ELR (cell line): ENCODE measurements at places on chromosomes 16 and 17.

DNA sequence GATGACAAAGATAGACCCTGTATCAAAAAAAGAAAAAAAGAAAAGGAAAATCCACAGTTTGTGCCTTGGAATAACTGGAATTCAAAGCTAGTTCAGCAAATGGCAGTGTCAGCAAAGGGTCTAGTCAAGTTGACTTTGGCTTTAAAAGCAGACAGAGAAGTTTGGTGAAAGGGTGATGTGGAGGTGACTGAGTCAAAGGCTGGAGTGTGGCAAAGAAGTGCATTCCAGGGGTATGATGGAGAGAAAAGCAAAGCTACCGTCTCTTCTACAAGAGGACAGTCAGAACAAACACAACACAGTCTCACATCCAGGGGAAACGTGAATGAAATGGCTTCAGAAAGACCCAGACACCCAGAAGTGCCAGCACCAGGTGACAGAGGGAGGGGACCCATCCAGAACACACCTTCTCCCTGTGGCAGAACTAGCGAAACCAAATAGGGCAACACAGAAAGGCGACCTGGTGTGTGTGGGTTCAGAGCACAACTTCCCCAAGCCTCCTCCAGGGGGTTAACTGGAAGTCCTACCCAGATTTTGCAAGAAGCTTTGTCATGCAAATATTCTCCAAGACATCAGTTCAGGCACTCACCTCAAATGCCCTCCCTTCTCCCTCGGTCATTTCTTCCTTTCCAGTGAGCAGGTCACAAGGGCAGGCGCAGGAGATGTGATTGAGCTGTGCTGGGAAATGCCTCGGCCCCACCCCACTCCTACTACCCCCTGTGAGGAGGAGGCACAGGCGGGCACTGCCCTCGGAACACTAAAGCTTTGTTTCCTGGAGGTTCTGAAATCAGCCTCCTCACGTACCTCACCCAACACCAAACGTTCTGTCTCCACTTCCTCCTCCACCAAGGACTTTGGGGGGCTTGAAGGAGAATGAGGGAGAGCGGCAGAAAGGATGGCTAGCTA, 481.9 kb downstream of the SOX9 start:
- DNase-seq: peak; percentile 74

GRCh38 chr17:2347805-2348685, 10.7 kb downstream of the SGSM2 start:
- peak; percentile 59 for DNase-seq

DNA sequence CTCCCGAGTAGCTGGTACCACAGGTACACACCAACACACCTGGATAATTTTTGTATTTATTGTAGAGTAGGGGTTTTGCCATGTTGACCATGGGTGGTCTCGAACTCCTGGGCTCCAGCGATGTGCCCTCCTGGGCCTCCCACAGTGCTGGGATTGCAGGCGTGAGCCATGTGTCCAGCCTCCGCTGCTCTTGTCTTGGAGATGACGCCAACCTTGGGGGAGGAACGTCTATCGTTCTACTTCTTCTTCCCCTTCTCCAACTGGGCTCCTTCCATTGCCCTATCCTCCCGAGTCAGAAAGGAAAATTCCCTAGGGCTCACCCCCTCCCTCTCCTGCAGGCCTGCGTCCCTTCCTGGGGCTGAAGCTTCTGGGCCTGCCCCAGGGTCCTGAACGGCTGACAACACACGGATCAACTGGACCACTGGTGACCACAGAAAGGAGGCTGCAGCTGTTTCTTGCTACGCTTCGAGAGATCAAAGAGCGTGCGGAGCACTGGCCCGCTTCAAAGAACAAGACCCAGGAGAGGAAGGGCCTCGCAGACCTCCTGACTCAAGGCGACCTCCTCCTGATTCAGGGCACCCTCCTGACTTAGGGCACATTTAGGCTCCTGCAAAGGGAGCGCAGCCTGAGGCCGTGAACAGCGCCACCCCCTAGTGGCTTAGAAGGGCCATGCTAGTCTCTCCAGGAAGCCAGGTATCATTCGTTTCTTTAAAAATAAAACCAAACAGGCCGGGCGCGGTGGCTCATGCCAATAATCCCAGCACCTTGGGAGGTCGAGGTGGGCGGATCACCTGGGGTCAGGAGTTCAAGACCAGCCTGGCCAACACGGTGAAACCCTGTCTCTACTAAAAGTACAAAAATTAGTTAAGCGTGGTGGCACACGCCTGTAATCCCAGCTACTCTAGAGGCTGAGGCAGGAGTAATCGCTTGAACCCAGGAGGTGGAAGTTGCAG, 48.5 kb upstream of the HELZ start:
- DNase-seq: peak; percentile 49

- DNase-seq: peak; percentile 87
These were observed 2.3 kb downstream of the BAHCC1 start for GRCh38 chr17:81397314-81398175.

- peak; percentile 75 for DNase-seq
These were observed 9.1 kb downstream of the FOXK2 start for GRCh38 chr17:82528484-82529265.

GRCh38 chr17:40825599-40825998, 3.2 kb upstream of the KRT10 start:
- no peak for DNase-seq

GRCh38 chr16:81324808-81325207, 10.0 kb downstream of the GAN start:
- DNase-seq: peak; percentile 28

DNA sequence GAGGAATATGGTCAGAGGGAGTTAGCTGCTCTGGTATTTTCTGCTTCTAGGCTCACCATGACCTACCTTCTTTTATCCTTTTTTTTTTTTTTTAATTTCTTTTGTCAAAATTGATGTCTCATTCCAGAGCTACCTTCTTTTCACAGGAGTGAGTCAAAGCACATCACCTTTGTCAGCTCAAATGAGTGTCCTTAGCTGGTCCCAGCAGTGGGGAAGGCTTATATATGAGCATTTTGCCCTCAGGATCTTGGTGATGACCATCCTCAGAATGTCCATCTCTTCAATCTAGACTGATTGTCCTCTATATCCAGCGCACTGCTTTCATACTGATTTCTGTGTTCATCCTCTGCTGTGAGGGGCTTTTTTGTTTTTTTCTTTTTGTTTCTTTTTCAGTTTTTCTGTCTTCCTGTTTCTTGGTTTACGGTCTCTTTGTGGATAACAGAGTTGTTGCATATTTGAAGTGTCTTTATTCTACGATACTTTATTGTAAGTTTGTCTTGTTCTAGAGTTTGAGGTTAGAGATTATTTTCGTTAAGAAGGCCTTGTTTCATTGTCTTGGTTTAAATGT, 24.9 kb downstream of the CBFB start:
- no peak for DNase-seq

DNA sequence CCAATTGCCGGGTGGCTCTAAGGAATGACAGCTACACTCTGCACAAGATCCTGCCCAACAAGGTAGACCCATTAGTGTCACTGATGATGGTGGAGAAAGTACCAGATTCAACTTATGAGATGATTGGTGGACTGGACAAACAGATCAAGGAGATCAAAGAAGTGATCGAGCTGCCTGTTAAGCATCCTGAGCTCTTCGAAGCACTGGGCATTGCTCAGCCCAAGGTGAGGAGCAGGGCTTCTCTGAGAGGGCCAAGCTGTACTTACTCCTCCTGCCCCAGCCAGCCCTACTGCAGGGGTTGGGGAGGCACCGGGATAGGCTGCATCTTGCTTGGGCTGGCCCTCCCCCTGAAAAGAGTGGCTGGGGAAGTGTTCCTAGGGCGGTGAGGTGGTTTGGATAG, 2.8 kb upstream of the FTSJ3 start:
- no peak for DNase-seq

GRCh38 chr16:48734220-48734619, 124.2 kb upstream of the N4BP1 start:
- no peak for DNase-seq

DNA sequence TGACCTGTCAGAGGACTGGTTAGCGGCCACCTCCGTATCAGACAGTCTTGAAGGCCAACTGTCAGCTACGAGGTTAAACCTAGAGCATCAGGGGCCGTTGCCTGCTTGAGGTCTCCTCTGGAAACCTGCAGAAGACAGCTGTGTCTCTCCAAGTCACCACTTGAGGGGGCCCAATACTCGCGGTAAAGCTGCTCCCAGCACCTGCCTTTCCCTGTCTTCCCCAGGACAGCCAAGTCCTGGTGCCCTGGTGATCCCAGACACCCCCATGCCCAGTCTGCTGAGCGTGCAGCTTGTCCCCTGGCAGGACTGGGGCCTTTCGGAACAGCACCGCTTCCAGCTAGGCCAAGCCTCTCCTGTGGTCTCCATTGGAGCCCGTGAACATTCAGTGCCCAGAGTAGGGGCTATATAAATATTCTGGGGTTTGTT, 80.1 kb downstream of the DNAH17 start:
- peak; percentile 85 for DNase-seq

DNA sequence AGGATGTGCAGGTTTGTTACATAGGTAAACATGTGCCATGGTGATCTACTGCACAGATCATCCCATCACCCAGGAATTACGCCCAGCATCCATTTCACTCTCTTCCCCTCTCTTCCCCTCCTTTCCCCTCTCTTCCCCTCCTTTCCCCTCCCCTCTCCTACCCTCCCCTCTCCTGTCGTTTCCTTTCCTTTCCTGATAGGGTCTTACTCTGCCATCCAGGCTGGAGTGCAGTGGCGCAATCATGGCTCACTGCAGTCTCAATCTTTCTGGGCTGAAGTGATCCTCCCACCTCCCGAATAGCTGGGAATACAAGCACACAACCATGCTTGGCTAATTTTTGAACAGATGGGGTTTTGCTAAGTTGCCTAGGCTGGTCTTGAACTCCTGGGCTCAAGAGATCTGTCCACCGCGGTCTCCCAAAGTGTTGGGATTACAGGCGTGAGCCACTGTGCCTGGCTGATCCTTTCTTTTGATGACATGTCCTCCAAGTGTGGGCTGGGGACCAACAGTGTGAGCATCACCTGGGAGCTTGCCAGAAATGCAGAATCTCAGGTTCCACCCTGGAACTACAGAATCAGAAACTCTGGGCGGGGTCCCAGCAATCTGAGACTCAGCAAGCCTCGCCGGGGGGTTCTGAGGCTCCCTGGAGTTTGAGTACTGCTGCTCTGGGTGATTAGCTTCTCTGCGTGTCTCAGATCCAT, 10.8 kb downstream of the ATP2C2 start:
- DNase-seq: no peak

DNA sequence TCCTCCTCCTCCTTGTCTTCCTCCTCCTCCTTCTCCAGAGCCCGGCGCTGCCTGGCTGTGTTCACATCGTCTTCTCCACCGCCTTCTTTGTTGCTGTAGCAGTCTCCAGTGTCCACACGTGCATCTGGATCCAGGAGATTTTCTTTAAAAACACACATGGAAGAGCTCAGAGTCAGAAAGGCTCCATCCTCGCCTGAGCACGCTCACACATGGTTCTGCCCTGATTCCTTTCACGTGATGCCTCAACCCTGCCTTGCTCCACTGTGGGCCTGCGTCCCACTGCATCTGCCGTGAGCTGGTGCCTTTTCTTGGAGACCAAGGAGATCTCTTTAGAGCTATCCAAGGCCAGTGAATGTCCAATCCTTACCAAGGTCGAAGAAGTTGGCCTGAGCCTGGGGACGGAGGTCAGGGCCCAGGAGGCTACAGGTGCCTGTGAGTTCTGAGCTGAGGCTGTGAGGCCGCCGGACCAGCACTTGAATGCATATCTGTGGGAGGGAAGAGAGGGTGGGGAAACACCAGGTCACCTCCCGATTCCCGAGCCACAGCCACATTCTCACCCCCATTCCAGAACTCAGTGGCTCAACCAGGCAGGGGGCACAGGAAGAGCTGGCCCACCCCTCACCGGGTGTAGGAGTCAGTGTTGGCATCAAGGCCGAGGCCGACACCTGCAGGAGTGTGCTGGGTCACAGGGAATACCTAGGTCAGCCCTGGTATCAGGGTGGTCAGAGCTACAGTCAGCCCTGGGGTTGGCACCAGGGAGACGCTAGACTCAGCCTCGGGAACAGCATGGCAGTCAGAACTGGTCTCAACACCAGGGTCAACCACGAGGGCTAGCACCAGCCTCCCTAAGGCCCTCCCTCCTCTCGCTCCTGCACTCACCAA, 37.6 kb downstream of the HASPIN start:
- no peak for DNase-seq

- DNase-seq: peak; percentile 85
These were observed at the start of gene SMIM5 for GRCh38 chr17:75632863-75633485. Gene SMIM5 (plus strand): TSS chr17:75633434. CDS start chr17:75640202, 6,768 bp downstream.

DNA sequence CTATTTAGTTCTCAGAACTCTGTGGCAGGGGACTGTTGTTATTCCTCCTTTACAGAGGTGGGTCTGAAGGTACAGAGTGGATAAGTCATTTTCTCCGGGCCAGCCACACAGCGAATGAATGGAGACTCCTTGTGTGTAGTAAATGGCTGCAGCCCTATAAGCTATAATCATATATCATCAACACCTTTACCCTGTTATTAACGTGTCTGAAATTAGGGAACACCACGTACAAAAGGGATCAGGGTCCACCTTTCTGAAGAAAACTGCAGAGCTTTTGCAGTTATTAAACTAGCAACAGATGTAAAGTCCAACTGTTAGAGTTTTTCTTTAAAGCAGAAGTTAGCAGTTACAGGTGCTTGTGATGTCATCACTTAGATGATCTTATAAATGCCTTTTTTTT, 696.7 kb downstream of the MAF start:
- DNase-seq: no peak

DNA sequence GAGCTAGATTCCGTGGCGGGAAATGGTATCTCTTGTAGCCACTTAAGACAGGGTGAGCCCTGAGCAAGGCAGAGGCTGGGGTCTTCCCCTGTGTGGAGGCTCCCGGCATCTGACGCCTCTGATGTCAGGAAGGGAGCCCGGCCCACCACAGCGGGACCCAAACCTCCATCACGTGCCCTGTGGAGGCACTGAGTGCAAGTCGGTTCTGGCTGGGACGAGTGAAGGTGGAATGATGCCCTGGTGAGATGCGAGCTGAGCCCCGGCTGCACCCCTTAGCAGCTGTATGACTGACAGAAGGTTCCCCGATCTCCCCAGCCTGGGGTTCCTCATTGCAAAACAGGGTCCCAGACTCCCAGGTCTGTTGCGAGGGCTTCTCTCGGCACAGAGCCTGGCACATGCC, 187.4 kb upstream of the TNRC6C start:
- DNase-seq: no peak

DNA sequence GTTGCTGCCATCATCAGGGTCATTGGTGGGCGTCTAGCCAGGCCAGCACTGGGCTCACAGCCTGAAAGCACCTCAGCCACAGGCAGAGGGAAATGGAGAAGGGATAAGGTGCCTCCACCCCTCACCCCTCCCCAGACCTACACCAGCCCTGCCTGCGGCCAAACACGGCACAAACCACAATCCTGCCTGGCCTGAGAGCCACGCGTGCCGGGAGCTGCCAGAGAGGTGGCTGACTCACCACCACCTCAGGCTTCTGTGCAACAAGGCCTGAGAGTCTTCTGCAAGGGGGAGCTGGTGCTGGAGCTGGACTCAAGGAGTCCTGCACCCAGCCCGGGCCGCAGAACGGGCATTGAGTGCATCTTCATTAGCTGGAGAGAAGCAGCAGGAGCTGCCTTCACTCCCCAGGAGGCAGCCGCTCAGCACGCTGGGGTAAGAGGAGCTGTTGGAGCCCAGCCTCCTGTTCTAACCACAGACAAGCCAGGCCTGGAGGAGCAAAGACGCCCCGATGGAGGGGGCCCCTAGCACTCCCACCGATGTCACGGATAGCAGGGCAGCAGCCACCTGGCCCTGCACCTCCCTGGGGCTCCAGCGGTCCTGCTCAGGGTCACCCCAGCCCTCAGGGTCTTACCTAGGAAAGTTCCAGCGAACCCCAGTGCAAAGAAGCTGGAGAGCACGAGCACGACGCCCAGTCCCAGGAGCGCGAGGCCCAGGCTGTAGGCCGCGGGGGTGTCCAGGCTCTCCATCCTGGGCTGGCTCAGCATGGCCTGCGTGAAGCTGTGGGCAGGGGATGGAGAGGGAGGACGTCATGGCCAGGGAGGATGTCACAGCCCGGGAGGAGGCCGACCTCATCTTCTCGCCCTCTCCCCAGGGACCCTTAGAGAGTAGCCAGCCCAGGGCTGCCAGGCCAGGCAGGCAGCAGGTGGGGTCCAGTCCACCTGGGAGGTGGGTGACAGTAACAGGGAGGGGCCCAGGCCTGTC, 16.0 kb upstream of the RASD1 start:
- DNase-seq: peak; percentile 96
